ENCODE measurements at places on chromosomes 1 and 21.

- no peak for DNase-seq
These were observed 45.5 kb downstream of the TNFSF4 start for GRCh38 chr1:173161510-173162221.

DNA sequence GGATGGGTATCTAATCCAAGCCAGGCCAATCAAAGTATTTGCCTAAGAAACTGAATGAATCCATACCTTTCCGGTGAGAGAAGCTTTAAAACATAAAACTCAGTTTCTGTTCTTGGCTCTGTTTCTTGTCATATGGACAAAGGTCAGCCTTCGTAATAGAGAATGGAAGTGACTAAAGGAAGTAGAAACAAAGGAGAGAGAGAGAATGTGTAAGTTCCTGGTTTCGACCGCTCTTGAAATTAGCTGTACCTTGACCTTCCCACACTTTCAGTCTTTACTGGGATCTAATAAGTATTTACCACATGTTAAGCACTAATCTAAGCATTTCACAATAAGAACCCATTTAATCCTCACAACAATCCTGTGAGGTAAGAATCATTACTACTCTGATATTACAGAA lies 19.6 kb upstream of the CLCA4 start:
- no peak for DNase-seq

- DNase-seq, result no peak
These were observed 22.4 kb upstream of the LEPR start for GRCh38 chr1:65398083-65398482.

DNA sequence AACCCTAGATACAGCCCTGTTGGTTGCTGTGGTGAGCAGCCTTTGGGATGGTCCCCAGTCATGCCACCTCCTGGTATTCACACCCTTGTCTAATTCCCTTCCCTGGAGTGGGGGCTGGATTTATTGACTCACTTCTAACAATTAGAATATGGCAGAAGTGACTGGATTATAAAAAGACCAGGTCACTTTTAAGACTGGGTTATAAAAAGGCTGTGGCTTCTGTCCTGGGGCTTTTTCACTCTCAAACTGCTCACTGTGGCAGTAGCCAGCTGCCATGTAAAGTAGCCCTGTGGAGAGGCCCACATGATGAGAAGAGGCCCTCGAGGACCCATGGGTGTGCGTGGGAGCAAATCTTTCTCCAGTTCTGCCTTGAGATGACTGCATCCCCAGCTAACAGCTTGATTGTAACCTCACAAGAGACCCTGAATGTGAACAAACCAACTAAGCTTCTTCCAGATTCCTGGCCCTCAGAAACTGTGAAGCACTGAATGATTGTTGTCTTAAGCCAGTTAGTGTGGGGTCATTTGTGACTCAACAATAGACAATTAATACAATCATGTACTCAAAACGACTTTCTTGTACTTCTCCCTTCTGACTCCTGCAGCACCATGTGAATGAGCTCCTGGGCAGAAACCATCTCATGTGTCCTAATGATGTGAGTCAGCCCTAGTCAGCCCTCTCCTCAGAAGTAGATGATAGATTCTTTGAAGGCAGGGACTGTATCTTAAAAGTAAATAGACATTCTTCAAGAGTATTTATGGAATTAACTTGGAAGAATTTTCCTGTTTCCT lies 234.9 kb downstream of the TNR start:
- no peak for DNase-seq

GRCh38 chr1:220783453-220783852 lies 3.3 kb upstream of the MTARC1 start:
- no peak for DNase-seq

Measured in neural crest cell (in vitro differentiated cells).